GM06990 (cell line): ENCODE measurements at places on chromosomes 11 and 22.
A peak's percentile ranks its signal among the peaks of the same experiment; 100 is the strongest.

- DNase-seq: no peak
Observed at GRCh38 chr11:35168671-35169070, 29.7 kb downstream of the CD44 start.

GRCh38 chr22:44246615-44247326 lies 66.0 kb downstream of the SHISAL1 start:
- no peak for DNase-seq

DNA sequence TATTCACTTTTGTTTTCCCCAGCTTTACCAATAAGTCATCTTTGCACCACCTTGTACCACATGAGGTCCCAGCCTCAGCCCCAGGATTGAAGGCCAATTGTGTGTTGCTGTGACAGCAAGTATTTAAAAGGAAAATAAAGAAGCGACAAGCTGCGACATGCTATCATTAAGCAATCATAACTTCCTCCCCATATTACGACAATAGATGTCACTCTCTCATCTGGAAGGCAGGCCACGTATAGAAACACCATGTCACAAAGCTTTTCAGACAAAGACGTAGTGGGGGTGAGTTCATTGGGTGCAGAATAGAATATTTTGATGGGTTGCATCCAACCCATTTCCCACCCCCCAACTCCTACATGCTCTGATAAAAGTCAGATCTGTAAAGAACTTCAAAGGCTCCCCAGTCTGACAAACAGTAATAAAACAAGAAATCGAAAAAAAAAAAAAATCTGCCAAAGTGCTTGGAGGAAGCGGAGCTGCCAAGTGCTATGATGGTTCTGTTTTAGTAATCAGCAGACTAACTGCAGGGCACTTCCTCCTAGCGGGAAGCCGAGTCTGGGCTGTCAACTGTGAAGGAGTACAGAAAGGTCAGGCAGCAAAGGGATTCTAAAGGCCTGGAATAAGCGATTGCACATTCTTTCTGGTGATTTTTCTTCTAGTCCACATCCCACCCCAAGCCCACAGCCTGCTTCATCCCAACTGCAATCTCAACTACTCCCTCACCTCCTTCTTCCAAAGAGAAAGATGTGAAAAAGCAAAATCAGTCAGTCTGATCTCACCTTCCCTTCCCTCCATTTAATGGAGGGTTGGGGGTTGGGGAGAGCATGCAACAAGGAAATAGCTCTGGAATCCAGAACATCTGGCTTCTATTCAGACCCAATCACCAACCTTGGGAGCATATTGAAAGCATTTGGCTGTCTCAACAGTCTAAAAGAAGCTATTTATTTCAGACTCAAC lies 131.4 kb upstream of the UBASH3B start:
- DNase-seq: no peak

GRCh38 chr22:26979294-26979693 lies 321.9 kb downstream of the MIAT start:
- no peak for DNase-seq

GRCh38 chr11:20739107-20739506 lies 69.7 kb downstream of the NELL1 start:
- no peak for DNase-seq

DNA sequence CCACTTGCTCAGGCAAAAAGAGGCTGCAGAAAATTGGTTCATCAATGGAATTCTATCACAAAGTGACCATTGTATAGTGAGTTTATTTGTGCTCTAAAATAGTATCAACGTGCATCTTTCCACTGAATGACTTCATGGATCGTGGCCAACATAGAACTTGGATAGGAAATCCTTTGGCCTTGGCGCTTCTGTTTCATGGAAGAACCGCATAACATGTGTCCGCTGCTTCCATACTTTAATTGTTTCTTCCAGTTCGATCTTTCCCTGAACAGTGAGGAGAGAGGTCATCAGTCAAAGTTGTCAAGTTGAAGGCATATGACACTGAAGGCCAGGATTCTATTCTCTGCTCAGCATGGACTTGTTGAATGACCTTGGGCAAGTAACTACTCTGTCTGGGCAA lies 4.5 kb downstream of the NDUFA6 start:
- no peak for DNase-seq

GRCh38 chr22:36083056-36083455 lies 54.4 kb upstream of the RBFOX2 start:
- no peak for DNase-seq

GRCh38 chr11:118790357-118791110 lies 430 bp downstream of the DDX6 start:
- peak; percentile 78 for DNase-seq

DNA sequence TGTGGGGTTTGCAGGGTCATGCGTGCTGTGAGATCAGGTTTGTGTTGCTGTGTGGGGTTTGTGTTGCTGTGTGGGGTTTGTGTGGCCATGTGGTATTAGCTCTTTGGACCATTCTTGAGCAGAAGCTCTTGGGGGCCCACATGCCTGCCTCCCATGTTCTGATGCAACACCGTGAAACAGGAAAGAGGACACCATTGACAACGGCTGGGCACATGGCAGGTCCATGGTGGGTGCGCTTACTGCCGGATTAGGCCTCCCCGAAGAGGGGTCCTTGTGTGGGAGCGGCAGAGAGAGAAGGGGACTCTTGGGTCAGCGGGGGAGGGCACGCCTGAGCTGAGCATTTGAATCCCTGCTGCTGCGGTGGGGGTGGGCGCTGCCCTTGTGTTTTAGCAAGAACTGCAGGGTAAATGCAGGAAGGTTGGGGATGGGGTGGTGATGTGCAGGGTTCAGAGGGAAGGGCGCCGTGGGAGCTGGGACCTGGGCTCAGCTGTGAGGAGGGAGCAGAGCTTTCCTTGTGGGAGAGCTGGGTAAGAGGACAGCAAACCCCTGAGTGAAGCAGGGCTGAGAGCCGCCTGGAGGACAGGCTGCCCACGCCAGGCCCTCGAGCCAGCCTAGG lies 361.5 kb downstream of the TBC1D22A start:
- no peak for DNase-seq

- DNase-seq: no peak
Observed at GRCh38 chr11:15418921-15419320, 304.2 kb downstream of the INSC start.

GRCh38 chr11:130674686-130675308 lies 226.4 kb downstream of the ADAMTS15 start:
- DNase-seq: no peak

DNA sequence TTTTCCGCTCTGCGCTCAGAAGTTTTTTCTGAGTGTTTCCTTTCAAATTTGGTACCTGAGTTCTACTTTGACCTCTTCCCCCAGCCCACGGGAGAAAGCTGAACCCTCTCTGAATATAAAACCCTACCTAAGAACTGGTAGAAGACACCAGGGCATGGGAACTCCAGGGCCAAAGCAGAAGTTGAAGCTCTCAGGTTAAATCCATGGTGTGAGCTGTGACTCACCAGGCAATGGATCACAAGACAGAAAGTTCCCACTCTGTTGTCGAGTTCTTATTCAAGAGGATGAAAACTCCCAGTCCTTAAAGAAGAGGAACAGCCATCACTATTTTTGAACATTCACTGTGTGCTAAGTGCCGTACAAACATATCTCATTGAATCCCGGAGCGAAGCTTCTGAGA lies 8.9 kb downstream of the TMEM218 start:
- DNase-seq: no peak

GRCh38 chr11:61007383-61007955 lies 36.0 kb downstream of the CD6 start:
- no peak for DNase-seq

- no peak for DNase-seq
Observed at GRCh38 chr11:73177380-73177777, 35.3 kb upstream of the FCHSD2 start.

GRCh38 chr22:49224243-49224642 lies 603.4 kb downstream of the BRD1 start:
- DNase-seq: no peak

- no peak for DNase-seq
Observed at GRCh38 chr11:35998634-35999033, 54.8 kb downstream of the LDLRAD3 start.

DNA sequence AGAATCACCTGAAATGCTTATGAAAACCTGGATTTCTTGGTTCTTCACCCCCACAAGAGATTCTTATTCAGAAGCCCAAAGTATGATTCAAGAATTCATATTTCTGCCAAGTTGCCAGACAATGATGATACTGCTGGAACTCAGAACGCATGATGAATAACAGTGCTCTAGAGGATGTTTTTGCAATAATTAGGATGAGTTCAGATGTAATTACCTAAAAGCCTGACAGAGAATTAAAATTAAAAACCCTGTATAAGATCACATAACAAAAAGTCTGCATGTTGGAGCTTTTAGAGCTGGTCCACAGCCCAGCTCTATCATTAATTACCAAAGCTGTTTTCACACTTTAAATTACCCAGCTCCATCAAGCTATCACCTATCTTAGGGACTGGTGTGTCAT lies 211.8 kb downstream of the LUZP2 start:
- no peak for DNase-seq

DNA sequence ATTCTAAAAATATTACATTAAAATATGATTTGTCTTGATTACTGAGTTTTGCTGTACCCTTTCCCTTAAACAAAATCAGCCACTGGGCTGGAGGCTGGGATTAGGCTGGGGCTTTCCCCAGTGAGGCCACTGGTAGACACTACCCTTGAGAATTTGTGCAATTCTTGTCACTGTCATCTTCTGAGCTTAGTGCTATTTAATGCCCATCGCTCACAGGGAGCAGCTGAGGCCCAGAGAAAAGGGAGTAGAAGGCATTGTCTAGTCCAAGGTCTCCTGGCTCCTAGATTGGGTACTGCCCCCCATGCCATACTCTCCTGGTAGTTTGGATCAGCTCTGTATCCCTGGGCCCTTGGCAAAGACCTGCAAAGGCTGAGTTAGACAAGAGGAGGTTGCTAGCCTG lies 6.7 kb downstream of the CHRM1 start:
- no peak for DNase-seq

DNA sequence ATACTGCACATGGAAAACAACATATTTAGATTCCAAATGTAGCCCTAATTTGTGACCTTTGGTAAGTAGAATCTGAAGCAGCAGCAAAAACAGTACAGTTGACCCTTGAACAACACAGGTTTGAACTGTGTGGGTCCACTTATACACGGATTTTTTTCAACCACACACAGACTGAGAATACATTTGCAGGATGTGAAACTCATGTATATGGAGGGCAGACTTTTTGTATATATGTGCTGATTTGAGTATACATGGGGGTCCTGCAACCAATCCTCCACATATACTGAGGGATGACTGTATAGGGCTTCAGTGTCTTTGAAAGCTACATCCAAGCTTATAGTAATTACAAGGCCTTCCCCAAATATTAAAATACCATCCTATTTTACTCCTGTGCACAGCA lies 120.5 kb downstream of the MPPED2 start:
- DNase-seq: no peak

GRCh38 chr22:34068001-34068400 lies 147.7 kb upstream of the LARGE1 start:
- DNase-seq: no peak

GRCh38 chr22:25166266-25167040 lies 33.2 kb upstream of the CRYBB3 start:
- DNase-seq: no peak

- DNase-seq: no peak
Observed at GRCh38 chr11:11082646-11083045, 224.8 kb upstream of the ZBED5 start.
